AG04449 (cell line): ENCODE measurements at places on chromosomes 1 and 21.

DNA sequence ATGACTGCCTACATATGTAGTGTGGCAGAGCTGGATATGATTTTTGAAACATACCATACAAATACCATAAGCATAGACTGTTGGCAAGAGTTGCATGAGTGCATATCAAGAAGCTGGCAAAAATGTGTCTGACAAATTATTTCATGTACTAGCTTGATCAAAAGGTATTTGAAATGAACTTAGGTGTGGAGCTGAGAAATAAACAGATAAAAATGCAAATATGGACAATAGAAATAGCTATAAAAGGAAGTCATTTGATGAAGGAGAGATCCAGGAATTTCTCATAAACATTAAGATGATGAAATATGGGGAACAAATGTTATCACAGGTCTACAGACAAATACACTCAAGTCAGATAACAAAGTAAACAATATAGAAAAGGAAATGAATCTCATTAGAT, 609.1 kb downstream of the PTPRC start:
- DNase-seq = no peak

GRCh38 chr1:231751415-231751814, 124.8 kb downstream of the DISC1 start:
- DNase-seq = no peak

- DNase-seq = no peak
These were observed 581.6 kb upstream of the ADAMTS5 start for GRCh38 chr21:27548486-27548885.

DNA sequence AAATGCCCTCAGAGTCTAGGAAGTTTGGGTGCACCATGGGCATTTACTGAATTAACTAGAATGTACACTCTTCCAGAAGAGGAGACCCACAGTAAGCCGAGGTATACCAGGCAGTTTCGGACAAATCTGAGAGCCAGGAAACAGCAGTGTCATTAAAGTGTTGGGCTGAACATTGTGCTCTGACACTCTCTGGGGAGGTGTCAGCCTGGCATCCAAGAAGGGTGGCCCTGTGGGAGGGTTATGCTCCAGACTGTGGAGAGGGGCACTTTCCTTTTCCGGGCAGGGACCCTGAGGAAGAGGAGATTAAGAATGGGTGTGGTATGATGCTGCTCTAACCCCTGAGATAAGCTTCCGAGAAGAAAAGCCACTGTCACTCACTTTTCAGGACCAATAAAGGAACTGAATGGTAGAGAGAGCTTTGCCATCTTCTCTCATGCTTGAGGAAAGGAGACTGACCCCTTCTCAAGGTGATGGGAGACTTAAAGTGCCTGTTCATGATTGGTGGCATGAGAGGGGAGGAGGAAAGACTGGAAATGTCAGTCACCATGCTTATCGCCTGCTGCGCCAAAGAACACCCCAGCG, 98.2 kb downstream of the UCK2 start:
- DNase-seq = no peak

DNA sequence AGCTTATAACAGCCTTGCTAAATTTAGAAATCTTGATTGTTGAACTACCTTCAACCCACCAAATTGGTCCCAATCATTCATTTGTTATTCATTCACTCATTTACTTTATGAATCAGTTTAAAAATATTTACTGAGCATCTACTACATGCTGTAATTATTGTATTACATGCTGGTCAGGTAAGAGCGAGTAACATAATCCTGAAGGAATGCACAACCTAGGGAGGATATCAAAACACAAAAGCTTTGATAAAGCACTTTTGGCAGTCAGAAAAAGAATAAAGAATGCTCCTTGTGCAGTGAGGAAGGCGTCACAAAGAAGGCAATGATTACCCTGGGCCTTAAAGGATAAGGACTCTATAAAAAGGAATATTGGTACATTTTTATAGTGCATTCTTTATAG, 518.9 kb upstream of the NR5A2 start:
- DNase-seq = no peak

DNA sequence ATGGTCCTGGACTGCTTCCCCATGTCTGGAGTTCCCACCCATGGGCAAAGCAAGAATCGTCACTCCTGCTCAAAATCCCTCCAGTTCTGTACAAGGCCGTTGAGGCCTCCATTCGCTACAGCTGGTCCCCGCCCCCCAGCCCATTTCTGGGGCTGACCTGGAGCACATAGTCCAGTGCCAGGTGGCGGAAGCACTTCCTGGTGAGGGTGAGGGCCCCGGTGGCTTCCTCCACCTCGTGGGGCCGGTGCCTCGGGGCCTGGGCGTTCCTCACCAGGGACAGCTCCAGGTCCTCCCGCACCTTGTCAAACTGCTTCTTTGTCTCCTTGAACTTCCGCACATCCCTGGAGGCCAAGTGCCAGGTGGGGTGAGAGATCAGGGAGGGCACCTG, 7.4 kb downstream of the ACAP3 start:
- no peak for DNase-seq

DNA sequence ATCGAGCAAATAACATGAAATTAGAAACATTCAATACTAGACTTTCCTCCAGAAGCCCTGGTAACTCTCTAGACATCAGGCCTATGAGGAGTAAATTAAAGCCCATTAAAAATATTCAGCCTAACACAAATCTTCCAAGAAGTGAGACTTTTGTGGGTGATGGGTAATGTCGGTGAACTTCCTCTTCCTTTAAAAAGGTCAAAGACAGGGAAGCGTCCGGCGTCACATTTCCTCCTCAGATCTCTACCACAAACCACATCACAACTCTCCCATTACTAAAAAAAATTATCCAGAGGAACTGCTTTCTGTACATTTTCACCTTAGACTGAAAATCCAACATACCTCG, 1.4 kb downstream of the EIF4G3 start:
- DNase-seq = no peak
